ENCODE measurements at places on chromosomes 6 and 20.

DNA sequence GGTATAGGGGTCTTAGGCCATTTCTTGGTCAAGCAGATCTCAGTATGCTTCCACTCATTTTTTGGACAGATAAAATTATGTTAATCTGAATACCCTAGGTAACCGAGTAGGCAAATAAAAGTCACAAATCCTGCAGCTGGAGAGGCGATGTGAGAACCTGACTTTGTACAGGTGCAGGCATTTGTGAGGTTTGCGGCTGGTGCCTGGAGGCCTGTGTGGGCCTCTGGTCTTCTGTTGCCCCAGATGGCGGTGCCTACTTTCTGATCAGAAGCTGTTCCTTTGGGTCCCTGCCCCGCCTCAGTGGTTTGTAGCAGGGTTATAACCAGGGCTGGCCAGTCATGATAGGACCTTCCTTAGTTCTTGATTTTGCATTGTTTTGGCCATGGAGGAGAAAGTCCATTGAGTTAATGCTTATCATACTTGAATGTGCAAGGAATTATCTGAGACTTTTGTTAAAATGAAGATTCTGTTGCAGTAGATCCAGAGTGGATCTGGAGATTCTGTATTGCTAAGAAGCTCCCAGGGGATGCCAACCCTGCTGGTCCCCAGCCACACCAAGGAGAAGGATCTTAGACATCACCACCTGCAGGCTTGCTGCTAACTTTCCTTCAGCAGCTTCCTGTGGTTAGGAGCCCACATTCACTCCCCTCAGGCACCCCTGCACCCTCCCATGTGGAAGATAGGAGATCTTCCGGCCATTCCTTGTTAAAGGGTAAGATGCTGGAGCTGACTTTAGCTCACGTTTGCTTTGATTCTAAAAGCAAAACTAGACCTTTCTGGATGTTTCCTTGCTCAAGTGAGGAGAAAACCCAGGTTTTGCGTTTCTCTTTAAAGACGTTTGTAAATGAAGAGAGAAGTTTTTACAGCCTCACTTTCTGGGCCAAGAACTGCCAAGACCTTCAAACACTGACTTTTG is 50.7 kb downstream of the LRRC1 start:
- no peak for DNase-seq

DNA sequence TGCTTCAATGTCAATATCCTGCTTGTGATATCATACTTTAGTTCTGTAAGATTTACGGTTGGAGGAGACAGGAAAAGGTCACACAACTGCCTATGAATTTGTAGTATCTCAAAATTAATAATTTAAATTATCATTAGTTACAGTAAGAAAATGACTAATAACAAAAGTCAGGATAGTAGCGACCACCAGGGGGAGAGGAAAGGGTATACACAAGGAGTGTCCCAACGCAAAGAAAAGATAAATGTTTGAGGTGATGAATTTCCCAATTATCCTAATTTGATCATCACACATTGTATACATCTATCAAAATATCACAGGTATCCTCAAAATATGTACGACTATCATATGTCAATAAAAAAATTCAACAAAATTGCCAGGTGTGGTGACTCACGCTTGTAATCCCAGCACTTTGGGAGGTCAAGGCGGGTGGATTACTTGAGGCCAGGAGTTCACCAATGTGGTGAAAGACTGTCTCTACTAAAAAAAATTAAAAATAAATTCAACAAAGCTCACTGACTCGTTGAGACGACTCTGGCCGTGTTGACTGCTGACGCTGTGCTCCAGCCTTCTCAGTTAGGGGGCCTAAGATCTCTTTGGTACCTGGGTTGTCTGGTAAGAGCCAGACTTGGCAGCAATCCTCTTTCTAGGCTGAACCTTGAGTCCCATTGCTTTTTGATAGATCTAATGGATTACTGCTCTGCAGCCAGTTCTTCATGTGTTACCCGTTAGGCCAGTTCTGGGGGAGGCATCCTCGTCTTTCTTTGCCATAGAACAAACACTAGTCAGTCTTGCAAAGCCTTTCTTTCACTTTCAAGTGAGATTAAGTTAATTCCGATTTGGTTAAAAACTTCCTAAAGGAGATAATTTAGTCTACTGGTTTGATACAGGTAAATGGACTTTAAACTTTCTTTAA is 9.0 kb upstream of the OVOL2 start:
- no peak for DNase-seq

DNA sequence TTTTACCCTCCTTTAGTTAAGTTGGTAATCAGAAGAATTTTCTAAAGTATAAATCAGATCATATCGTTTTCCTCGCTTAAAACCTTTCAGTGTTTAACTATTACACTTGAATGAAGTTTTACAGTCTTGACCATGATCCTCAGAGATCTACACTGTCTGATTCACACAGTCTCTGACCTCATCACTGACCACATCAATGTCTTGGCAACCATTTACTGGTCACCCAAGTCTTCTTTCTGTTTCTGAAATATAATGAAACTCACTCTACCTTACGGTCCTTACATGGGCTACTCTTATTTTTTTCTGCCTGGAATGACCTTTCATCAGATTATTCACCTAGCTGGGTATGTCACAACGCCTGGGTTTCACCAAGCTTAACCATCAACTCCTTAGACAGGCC is 71.4 kb downstream of the ADGB start:
- DNase-seq, result no peak

DNA sequence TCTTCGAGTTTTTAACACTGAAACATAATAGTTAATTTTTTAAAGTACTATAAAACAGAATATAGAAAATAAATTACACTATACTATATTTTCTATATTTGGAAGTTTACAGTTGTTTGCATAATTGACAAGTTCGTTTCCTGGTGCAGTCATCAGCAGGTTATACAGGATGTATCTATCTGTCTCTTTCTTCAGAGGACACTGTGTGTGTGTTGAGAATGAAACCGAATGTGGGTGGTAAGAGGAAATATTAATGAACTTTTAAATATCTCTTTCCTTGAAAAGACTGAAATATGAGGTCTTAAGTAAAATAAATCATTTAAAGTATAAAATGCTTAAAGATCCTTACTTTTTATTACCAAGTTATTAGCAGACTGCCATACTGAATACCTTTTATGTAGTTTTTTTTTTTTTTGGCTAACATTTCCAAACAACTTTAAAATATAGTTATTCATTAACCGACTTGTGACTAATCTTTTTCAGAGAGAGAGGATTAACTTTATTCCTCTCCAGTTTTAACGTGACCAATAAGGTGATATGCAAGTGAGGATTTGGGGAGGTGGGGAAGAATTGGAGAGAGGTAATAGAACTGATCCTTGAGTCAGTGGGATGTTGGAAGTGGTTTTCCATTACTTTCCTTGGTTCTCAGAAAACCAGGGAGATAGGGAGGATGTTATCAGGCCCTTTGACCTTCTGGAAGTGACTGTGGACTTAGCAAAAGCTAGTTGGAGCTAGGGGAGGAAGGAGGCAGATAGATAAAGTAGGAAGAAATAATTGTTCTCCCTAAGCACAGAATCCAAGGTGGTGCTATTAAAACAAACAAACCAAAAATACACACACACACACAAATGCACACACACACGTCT is 380.0 kb upstream of the FLRT3 start:
- DNase-seq, result no peak

GRCh38 chr6:126054258-126054702 is 67.9 kb downstream of the TRMT11 start:
- DNase-seq, result no peak

DNA sequence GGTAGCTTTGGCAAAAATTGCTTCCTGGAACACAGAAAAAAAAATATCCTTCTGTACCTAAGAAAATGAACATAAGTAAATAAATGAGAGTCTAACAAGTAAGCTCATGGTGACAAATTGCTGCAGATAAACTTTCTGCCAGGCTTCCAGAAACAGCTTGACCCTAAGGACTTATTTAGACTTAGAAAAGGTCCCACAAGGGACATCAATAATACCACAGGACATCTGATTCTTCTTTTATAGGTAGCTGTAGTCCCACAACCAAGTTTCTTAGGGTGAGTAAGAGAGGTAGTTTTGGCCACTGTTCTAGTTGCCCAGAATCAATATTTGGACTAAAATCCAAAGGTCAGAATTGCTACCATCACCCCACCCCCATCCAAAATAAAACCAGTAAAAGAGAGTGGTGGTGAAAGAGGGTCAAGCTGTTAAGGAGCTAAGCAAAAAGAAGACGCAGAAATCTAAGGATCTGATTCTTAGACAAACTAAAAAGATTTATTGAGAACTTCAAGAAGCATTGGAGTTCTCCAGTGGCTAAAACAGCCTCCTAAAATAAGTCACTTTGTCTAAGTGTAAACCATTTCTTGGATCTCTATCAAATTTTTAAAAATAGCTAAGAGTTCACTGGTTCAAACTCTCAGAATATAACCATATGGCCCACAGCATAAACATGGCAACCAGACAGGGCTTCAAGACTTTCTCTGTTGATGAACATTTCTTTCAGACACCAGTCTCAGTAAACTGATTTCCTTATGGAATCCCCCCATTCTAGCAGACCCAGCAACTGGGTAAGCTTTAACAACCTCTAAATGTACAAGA is 180.6 kb downstream of the PTPRK start:
- DNase-seq, result no peak

DNA sequence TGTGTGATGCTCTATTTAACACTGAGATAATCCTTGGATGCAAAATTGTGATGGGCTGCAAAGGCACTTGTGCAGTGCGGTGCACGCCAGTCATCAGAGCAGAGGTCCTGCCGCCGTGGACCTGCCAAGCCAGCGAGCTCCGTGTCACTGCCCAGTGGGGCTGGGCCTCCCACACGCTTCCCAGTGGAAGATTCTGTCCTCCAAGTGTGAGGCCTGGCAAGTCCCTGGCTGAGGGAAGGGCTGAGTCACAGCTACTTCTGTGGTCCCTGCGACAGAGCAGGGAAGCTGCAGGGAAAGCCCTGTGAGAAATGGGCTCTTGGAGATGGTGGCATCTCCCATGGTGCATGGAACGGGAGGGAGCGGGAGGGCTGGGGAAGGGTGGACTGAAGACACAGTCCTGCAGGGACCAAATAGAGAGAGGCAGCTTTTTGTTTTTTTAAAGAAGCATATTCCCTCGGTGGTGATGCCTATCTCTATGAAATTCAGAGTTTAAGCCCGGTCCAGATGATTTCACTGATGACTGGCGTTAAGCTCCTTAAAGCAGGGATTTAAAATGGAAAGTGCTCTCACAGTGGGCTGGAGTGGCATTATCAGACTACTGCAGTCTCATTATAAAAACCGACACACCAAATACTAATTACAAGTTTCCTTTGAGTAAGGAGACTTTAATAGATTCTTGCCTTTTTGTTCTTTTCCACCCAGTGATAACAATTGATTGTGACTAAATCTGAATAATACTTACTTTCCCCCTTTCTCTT is 413.7 kb downstream of the QKI start:
- DNase-seq, result no peak

DNA sequence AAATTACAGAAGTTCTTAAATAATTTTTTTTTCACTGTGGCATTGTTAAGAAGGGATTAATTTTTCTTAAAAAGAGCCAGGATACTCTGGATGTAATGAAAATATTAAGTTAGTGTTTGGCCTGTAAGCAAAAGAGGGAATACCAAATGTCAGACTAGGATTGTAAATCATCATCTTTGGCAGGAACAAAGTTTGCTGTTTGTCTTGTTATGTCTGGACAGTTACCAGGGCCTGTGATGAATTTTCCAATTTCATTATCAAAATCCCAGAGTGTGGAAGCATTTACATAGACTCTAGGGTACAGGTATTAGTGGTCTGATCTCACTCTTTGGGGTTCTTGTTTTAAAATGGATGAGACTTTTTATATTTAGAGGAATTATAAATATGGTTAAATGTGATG is 26.1 kb downstream of the CEP57L1 start:
- DNase-seq, result no peak

GRCh38 chr6:133906050-133906449 is 17.1 kb downstream of the TCF21 start:
- DNase-seq, result no peak
